ENCODE measurements at places on chromosomes 11 and 22.

DNA sequence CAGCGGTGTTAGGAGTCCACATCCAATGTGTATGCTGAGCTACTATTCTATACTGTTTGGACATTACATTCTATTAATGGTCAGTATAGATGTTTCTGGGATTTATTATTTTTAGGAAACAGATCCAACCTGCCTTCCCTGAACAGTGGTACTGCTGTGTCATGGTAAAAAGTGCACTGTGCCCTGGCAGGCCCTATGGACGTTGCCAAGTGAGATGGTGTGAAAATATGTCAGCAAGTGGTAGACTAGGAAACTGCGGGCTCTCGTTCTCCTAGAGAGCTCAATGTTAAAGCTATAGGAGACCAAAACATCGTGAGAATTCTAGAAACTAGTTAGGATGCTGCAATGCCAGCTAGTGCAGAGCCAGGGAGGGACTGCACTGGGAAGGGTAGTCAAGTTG is 26.0 kb upstream of the CYP2D6 start:
- DNase-seq: no peak

DNA sequence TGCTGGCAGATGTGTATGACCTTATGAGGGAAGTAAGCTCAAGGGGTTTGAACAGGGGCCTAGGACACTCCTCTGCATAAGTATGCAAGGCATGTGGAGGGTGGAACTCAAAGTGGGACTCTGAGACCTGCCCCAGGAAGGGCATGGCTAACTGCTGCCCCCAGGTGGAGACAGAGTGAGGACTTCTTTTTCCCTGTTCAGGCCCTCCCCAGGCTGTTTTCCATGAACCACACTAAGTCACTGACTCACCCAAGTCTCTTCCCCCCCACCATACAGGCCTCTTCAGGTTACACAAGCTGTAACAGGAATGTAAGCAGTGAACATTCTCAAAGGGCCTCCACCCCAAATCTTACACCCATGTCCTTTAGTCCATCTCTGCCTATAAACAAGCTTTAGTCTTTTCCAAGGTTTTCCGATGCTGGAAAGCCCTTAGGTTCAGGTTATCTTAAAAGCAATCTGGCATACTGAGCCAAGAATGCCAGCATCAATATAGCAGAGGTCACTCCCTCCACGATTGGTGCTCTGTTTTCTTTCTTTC is 13.1 kb downstream of the EEF1G start:
- peak; percentile 60 for DNase-seq

DNA sequence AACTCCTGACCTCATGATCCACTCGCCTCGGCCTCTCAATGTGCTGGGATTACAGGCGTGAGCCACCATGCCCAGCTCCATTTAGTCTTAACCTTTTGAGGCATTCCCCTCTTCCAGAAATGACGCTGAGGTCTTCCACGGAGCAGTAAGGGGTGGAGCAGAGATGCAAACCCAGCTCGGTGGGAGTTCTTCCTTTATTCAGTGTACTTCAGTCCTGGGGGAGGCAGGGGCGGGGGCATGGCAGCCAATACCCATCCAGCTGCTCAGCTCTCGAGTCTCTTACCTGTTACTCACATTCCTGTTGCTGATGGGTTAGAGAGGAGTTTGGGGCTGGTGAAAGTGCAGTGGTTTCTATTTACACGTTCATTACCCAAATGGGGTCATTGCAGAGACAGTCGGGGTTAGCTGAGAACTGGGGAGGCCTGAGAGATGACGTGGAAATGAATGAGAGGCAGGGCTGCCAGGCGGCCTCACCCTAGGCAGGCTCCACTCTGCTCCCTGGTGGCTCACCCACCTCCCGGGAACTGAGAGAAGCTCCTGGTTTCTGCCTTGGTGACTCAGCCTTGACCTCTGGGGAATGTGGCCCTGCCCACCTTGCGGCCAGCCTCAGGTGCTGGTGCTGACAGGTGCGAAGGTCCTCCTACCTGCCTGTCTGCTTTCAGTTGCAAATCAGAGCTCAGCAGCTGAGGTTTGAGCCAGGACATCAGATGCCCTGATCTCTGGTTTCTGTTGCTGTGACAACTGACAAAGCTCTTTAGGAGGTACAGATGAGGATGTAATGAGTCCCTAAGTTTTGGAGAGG is 13.4 kb upstream of the ST14 start:
- no peak for DNase-seq

GRCh38 chr11:30196400-30197206 is 34.2 kb upstream of the FSHB start:
- DNase-seq: no peak

DNA sequence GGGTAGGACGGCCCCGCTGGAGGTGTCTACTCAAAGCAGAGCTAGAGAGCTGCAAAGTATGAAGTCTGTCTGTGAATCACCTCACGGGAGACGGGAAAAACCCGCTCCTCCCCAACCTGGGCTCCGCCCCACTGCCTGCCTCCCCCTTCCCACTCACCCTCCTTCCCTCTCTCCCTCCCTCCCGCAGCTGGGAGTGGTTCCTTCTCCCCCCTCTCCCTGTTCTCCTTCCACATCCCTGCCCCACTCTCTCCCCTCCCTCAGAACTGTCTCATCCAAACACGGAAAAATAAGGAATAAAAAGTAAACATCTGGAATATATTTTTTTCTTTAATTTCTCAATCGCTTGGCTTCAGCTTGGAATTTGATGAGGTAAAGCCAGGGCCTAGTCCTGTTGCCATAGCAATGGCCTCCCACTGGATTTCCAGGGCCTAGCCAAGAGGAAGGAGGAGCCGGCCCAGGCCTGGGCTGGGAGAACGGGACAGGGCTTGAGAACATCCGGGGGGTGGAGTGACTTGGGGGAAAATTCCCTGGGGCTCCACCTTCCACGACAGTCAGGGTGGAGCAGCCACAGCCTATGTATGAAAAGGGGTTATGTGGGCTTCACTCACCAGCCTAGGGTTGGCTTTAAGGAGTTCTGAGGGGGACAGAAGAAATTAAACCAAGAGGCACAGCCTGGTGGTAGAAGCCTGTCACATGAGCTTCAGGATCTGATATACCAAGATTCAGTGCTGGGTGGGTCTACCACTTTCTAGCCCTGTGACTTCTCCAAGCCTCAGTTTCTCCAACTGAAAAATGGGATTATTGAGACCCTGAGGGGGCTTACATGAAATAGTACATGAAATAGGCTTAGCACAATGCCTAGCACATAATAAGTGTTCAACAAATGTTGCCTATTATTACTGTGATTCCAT is 2.2 kb downstream of the TNKS1BP1 start:
- DNase-seq: no peak

- DNase-seq: no peak
Observed at GRCh38 chr11:102830001-102830727, 13.2 kb downstream of the MMP3 start.

DNA sequence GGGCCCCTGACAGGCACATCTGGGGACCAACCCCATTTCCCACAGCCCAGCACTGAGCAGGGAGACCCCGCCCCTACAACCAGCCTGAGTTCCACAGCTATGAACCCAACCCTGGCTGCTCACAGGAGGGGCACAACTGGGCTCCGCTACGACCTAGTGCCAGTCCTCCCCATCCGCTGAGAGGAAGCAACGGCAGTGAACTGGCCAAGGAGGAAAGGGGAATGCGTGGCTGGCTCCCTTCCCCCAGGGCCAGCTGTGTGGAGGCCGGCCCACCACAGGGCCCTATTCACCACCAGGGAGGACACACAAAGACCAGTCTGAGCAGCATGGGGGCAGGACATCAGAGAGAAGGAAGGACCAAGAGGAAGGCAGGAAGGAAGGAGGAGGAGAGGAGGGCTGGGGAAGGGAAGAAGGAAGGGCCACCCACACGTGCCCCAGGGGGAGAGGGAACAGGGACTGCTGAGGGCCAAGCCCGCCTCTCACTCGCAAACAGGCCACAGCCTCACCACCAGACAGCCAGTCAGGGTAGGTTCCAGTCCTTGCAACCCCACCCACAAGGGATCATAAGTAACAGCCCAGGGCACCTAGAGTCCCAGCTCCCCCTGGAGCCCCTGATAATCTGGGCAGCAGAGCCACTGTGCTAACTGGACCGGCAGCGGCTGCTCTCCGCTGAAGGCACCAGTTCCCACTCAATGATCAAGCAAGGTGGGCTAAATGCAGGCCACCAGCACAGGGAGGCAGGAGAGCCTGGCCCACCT is 8.5 kb upstream of the GAL3ST1 start:
- no peak for DNase-seq

GRCh38 chr11:85766721-85767161 is 44.2 kb downstream of the SYTL2 start:
- DNase-seq: no peak

- DNase-seq: no peak
Observed at GRCh38 chr11:12942157-12942556, 67.0 kb upstream of the RASSF10 start.

GRCh38 chr22:40529821-40530220 is 106.7 kb downstream of the MRTFA start:
- DNase-seq: no peak

GRCh38 chr11:111977146-111978027 is 40.2 kb downstream of the DIXDC1 start:
- DNase-seq: no peak

GRCh38 chr11:14722496-14722895 is 78.9 kb downstream of the PDE3B start:
- no peak for DNase-seq

- no peak for DNase-seq
Observed at GRCh38 chr11:102064316-102064715, 17.1 kb downstream of the CFAP300 start.

DNA sequence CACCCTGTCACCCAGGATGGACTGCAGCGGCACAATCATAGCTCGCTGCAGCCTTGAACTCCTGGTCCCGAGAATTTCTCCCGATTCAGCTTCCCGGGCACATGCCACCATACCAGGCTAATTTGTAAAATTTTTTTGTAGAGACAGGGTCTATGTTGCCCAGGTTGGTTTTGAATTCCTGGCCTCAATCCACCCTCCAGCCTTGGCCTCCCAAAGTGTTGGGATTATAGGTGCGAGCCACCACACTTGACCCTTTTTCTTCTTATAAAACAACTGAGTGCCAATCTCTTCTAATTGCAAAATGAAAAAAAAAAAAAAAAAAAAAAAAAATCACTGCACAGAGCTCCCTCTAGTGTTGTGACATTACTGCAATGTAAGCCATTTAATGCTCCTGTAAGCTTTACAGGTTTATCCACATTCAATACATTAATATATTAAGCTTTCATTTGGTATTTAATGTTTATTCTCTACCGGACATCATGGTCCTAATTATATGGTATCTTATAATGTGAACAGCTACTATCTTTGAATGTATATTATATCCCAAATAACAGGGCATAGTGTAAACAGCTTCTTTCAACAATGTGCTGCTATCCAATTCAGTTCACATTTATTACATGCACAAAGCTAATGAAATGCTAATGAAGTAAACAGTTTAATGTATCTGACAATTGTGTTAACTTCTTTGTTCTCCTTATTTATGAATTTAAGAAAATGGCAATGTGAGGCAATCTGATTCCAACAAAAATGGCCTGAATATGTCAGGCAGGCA is 44.6 kb downstream of the COPB1 start:
- no peak for DNase-seq

GRCh38 chr11:65066805-65067291 is 8.5 kb upstream of the NAALADL1 start:
- DNase-seq: no peak

DNA sequence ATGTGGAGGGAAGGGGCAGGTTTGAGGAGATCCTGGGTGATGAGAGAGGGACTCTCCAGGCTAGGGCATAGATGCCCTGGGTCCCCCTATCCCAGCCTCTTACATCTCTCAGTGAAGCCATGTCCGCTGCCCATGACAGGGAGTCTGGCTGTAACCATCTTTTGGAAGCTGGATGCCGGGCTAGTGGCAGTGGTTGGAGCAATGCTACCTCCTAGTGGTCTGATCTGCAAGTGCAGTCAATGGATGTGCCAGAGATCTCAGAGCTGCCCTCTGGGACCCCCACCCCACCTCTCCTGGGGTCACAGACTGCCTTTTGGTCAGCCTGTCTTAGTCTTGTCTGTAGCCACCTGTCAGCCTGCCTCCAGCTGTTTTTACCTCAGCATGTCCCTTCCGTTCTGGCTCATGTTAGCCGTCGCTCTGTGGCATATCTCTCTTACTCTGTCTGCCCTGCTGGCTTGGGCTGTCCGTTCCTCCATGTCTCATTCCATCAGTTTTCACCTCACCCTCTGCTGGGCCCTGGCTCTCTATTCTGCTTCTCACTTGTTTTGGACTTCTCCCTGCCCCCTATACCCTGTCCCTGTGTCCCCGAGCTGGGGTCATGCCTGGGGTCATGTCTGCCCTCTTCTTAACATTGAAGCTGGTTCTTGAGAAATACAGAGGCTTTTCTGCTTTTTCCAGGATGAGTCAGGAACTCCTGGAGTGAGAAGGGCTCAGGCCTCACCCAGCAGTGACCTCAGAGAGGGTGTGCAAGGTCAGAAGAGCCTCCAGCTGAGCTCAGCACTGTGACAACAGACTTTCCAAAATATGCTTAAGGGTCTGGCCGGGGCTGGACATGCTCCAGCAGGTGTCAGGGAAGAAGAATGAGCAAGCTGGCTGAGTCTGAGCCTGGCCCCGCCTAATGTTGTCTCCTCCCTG is 52.0 kb upstream of the THY1 start:
- peak; percentile 19 for DNase-seq

DNA sequence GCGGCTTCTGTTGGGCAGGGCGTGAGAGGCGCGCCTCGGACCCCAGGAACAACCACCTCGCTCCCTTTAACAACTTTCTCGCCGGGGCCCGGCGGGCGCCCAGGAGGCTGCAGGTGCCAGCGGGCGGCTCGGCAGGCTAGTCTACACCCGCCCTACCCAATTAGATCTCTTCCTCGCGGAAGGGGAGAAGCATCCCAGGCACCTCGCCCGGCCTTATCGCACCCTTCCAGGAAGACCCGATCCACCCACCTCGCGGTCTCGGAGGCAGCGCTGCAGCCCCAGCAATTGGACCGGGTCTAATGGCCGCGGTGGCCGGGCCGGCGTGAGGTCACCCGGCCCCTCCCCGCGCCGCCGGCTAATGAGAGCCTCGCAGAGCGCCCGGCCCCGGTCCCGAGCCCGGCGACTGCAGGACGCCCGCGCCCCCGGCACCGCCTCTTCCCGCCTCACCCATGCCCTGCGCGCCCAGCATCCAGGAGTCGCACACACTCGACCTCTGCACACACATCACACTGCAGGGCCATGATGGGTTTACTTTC is at the start of gene PLAAT3:
TSS of gene PLAAT3 (minus strand) at position 298 of the 536 bp plus-strand sequence. CDS start 419 bp downstream, outside the sequence.
- no peak for DNase-seq

DNA sequence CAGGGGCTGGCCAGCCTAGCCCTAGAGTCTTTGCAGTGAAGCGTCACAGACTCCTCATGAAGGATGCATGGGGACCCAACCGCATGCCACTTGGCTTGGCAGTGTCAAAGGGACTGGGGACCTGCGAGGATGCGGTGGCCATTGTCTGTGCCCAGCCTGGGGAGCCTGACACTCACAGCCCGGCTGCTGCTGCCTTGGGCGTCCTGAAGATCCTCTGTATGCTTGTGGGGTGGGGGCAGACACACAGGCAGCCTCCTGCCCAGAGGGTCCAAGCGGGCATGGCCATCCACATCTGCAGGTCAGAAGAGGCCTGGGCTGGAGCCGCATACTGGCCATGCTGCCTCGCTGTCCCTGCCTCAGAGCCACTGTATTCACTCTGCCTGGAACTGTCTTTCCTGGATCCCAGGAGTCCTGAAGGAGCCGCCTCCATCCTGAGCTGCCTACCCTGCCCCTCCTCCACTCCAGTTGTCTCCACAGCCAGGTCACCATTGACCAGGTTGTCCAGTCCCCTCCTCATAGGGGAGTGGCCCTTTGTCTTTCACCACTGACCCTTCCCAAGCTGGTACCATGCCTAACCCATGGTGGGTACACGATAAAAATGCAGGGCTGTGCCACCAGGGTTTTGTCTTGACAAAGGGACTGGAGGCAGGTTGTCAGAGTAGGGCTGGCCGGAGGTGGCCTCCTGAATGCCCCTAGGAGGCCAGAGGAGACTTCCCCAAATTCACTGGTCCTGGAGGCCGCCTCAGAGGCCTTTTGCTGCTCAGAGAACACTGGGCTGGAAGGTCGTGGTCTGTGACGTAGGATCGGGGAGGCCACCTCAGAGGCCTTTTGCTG is 107.0 kb downstream of the KCNQ1OT1 start:
- no peak for DNase-seq
